SJCRH30 (cell line): ENCODE measurements at places on chromosomes 3 and 15.

DNA sequence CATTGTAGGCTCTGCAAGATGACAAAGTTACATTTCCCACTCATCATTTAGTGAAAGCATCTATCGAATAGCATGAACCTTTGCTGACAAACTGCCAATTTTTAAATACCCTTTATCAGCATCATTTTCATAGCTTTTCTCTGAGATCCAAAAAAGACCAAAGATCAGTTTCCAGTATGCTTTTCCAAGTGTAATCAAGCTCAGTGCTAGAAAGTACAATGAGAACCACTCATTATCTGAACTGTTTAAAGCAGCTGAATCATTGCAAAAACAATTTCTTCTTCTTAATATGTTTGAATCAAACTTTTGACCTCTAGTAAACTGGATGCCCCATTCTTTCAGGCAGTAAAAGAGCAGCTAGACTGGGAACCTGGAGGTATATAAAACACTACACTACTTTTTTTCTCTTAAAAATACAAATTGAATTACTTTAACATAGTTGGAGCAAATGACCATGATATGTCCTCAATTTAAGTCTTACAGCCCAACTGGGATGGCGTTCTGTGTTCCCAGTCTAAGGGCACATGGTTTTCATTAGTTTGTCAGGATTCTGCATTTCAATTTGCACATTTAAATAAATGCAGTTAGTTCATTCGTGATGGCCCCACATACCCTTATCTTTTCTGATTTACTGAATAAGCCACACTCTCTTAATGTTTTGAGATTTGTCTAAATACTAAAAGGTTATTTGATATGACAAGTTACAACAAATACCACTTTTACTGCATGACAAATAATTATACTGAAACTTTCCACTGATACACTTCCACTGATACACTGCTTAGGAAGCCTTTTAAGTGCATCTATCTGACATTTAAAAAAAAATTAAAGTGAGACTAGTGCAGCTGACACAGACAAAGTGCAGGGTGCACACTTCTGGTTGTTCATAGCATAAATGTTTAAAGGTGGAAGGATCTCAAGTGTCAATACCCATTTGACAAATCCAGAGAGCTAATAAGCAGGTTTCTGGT is 146.0 kb upstream of the FRMD4B start:
- no peaks in the 10 kb centered on the region for H3K27me3 ChIP-seq
- no peaks in the 10 kb centered on the region for H3K36me3 ChIP-seq
- H3K4me3 ChIP-seq, result no peak overlapping the region
- no peak for DNase-seq

GRCh38 chr3:127542441-127542952 is 48.0 kb downstream of the TPRA1 start:
- H3K4me1 ChIP-seq, result no peaks in the 10 kb centered on the region
- no peaks in the 10 kb centered on the region for H3K36me3 ChIP-seq
- no peak for DNase-seq
- peaks cover 10% of the 10 kb centered on the region; the same call in 1 of the 2 replicates for H3K27me3 ChIP-seq
- H3K4me3 ChIP-seq, result no peak overlapping the region

- H3K27ac ChIP-seq, result no peak overlapping the region
- no peak for DNase-seq
- no peak overlapping the region for H3K4me3 ChIP-seq
- no peaks in the 10 kb centered on the region for H3K27me3 ChIP-seq
These were observed 82.1 kb downstream of the DUT start for GRCh38 chr15:48413304-48413703.

DNA sequence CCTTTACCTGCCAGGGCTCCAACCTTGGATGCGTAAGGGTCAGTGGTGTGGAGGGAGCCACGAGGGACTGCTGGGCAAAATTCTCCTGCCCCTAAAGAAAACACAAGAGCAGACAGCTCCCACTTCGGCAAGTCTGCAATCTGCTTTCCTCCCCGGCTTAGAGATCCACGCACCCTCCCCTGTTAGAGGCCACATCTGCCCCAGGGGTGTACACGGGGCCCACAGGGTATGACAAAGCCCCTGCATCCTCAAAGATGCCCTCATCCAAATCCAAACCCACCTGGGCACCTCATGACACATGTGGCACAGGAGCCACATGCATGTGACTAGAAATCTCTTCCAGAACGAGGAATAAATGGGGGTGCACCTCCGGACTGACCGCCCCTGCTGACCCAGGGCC is 25.5 kb downstream of the ZXDC start:
- H3K27ac ChIP-seq, result no peak overlapping the region
- H3K4me3 ChIP-seq, result no peak overlapping the region
- no peaks in the 10 kb centered on the region for H3K4me1 ChIP-seq
- no peaks in the 10 kb centered on the region for H3K27me3 ChIP-seq
- H3K36me3 ChIP-seq, result peaks cover 14% of the 10 kb centered on the region

DNA sequence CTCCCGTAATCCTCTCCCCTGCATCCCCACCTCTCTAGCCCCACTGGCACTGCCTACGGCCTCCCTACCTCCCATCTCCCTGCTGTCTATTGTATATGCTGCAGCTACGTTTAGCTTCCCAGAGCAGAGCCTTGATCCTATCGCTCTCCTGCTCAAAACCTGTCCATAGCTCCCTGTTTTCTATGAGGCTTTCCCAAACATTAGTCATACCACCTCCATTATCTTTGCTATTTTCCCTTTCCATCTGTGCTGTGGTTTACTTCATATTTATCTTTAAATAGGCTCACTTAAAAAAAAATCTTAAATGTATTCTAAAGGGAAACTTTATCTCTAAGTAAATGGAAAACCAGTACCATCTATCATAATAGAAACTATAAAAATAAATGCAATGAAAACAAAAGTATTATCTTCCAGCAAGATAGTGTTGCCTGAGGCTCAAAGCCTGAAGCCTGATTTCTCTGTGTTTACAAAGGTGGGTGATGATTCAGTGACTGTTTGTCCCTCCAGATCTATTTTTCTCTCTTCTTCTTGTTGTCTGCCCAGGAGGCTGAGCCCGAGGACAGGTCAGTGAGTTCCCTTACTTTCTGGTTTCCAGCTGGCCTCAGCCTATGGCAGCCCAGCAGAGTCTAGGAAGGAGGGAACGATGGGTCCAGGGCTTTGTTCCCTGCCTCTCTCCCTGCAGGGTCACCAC is 397.1 kb upstream of the CFAP20DC start:
- no peaks in the 10 kb centered on the region for H3K27me3 ChIP-seq
- no peak for DNase-seq
- no peak overlapping the region for H3K27ac ChIP-seq
- H3K4me3 ChIP-seq, result no peak overlapping the region
- H3K4me1 ChIP-seq, result no peaks in the 10 kb centered on the region
- H3K36me3 ChIP-seq, result no peaks in the 10 kb centered on the region
